ENCODE measurements at places on chromosomes 5 and 9.

DNA sequence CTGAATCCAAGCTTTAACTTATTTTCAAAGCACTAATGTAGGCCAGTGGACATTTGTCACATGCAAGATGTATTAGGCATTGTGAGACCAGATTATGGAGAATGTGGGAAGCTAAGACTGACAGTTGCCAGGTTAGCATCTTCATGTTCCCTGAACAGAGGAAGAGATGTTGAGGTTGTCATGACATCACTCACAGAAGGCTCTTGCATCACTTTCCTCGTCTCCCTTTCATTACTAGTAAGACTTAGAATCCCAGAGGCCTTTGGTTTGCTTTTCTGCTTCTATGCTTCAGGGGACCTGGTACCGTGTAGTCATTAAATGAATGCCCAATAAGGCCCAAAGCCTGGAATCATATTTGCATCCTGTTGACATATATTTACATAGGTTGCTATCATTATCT, 76.4 kb upstream of the RPS23 start:
- H3K4me3 ChIP-seq, result no peak overlapping the region
- no peak overlapping the region for H3K27ac ChIP-seq
- no peaks in the 10 kb centered on the region for H3K36me3 ChIP-seq
- H3K27me3 ChIP-seq, result peaks cover 17% of the 10 kb centered on the region

DNA sequence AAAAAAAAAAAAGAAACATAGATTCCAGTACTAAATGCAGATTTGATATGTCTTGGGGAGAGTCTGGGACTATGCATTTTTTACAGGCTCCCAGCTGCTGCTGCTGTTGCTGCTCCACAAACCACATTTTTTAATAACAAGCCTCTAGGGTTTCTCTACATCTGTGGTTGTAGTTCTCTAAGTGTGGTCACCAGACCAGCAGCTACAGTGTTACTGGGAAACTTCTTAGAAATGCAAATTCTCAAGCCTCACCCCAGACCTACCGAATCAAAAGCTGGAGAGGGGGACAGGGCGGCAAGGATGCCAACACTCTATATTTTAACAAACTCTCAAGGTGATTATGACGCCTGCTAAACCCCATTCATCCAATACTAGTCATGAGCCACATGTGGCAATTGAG, 293.4 kb upstream of the PTGER4 start:
- no peak for DNase-seq
- H3K27me3 ChIP-seq, result no peaks in the 10 kb centered on the region
- H3K36me3 ChIP-seq, result no peaks in the 10 kb centered on the region
- H3K27ac ChIP-seq, result no peak overlapping the region

- H3K36me3 ChIP-seq, result no peaks in the 10 kb centered on the region
- H3K4me1 ChIP-seq, result no peaks in the 10 kb centered on the region
- DNase-seq, result no peak
- H3K27ac ChIP-seq, result no peak overlapping the region
- no peak overlapping the region for H3K4me3 ChIP-seq
- peaks cover 11% of the 10 kb centered on the region for H3K27me3 ChIP-seq
Measured at GRCh38 chr5:77012601-77013000, 17.6 kb upstream of the AGGF1 start.

DNA sequence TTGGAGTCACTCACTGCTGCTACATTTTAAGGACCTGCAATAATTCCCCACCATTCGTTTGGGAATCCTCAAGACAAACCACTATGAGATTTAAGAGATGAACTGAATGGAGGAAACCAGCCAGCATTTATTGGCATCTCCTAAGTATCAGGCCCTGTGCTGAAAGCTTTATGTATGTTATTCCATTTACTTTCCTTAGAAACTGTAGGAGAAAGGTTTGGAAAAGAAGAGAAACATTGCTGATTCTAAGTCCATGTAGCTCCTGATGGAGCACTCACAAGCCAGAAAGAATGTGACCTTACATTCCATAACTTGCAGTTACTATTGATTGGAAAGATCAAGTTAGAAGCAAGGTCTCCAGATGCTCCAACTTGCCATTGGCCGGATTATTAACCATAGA, 267.4 kb downstream of the GAS1 start:
- peaks cover 25% of the 10 kb centered on the region for H3K4me1 ChIP-seq
- no peaks in the 10 kb centered on the region for H3K27me3 ChIP-seq
- no peak overlapping the region for H3K4me3 ChIP-seq

DNA sequence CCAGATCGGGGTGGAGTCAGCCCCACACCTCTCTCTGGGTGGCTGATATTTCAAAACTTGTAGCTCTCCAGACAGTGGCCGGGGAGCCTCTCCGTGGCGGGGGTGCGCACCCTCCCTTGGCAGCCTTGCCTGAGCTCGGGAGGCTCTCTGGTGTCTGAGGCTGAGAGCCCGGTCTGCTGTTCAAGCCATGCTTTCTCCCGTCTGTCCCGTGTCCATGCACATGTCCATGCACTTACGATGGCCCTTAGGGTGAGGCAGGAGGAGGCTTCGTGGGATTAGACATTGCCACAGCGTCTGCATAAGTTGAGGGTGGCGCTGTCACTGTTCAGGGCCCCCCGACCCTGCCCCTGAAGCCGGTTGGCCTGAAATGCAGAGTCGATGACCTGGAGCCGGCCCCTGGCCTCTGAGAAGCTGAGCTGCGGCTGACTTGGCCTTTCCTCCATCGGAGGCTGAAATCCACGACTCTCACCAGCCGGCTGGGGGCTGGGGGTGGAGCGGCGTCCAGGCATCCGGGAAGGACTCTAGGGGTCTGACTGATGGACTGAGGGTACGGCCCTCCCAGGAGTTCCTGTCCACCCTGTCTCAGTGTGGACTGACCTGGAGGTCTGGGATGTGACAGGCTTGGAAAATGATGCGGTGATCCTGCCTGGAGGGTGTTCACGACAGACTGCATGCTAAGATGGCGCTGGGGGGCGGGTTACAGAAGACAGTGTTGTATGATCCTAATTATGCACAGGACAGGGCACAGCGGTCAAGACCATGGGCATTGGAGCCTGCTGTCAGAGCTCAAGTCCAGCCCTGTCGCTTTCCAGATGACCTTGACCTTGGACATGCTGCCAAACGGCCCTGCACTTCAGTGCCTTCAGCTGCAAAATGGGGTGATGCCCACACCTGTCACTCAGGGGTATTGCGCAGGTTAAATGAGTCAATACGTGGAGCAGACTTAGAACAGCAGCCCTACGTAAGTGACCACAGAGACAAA, 18.3 kb upstream of the SLC2A6 start:
- peak; percentile 27 for DNase-seq
- no peak overlapping the region for H3K27ac ChIP-seq
- no peak overlapping the region for H3K4me3 ChIP-seq

DNA sequence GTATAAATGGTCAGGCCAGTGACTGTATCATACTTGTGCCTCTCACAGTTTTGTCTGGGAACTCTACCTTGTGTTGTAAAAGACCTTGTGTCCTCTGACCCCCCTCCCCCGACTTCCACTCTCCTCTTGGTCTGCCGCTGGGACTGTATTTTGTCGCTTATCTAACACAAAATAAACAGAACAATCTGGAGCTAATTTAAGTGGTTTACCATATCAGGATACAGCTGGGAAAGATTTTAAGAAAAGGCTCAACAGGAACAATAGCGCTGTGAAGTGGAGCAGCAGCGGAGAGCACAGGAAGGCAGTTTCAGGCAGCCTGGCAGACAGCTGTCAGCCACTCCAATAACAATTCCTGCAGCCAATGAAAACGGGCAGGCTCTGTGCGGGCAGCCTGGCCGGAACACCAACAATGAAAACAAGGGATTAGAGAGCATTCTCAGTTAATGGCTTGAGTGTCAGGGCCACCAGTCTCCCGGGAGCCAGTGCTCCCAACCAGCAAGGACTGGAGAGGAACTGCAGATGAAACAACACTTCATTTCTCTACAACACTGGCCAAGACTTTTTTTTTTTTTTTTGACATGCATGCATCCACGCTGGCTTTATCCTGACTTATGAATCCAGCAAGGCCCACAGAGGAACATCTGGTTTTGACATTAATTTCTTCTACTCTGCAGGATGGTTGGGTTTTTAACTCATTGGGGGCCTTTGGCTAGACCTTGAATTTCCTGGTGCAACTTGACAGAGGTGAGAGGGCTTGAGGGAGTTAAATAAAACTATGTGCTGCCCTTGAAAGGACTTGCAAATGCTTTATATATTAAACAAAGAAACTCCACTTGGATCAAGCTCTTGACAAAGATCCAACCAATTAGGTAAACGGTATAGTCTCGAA, 76.7 kb downstream of the ARSB start:
- peak; percentile 48 for DNase-seq
- H3K27ac ChIP-seq, result peak overlapping the region; percentile 93
- peak overlapping the region; percentile 78 for H3K4me3 ChIP-seq
- H3K4me1 ChIP-seq, result peaks cover 64% of the 10 kb centered on the region
- H3K36me3 ChIP-seq, result peaks cover 5% of the 10 kb centered on the region
- H3K27me3 ChIP-seq, result peaks cover 8% of the 10 kb centered on the region

DNA sequence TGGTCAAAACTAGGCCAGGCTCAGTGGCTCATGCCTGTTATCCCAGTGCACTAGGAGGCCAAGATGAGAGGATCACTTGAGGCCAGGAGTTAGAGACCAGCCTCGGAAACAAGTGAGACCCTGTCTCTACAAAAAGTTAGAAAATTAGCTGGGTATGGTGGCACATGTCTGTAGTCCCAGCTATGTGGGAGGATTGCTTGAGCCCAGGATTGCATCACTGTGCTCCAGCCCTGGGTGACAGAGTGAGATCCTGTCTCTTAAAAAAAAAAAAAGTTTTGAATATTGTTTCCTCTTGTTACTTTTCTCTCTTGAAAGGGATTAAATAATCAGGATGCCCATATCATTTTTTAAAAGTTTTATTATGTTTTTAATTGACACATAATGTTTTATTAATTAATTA, 7.6 kb downstream of the ARHGEF37 start:
- no peak for DNase-seq
- H3K27ac ChIP-seq, result no peak overlapping the region
- H3K27me3 ChIP-seq, result peaks cover 16% of the 10 kb centered on the region

GRCh38 chr5:40436535-40437237, 243.0 kb upstream of the PTGER4 start:
- no peak for DNase-seq
- no peak overlapping the region for H3K27ac ChIP-seq
- no peaks in the 10 kb centered on the region for H3K27me3 ChIP-seq
- no peak overlapping the region for H3K4me3 ChIP-seq
- H3K4me1 ChIP-seq, result no peaks in the 10 kb centered on the region
- no peaks in the 10 kb centered on the region for H3K36me3 ChIP-seq

DNA sequence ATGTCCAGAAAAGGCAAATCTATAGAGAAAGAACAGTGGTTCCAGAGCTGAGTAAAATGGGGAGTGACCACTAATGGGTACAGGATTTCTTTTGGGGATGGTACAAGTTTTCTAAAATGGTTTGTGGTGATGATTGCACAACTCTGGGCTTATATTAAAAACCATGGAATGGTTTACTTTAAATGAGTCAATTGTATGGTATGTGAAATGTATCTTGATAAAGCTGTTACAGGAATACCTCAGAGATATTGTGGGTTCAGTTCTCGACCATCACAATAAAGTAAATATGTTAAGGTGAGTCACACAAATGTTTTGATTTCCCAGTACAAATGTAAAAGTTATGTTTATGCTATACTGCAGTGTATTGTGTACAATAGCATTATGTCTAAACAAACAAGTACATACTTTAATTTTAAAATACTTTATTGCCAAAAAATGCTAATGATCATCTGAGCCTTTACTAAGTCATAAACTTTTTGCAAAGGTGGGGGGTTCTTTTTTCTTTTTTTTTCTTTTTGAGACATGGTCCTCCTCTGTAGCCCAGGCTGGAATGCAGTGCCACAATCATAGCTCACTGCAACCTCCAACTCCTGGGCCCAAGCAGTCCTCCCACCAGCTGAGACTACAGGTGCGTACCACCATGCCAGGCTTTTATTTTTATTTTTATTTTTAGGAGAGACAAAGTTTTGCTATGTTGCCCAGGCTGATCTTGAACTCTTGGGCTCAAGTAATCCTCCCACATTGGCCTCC, 65.9 kb downstream of the SHOC1 start:
- H3K27me3 ChIP-seq, result no peaks in the 10 kb centered on the region
- H3K4me3 ChIP-seq, result no peak overlapping the region
- H3K27ac ChIP-seq, result no peak overlapping the region
- peaks cover 27% of the 10 kb centered on the region for H3K36me3 ChIP-seq

DNA sequence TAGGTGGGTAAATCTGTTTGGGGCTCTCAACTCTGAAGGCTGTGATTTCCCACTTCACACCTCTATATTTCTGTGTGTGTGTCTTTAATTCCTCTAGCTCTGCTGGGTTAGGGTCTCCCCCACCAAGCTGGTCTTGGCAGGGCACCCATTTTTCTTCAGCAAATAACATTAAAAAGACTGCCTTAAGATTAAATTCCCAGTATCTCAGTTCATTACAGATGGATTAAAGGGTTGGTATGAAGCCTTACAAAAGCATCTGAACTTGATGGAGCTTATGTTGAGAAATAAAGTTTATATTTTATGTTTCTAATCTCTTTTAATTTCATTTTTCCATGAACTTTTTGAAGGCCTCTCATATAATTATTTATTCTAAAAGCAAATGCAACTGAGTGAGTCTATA, 11.7 kb downstream of the PCAT7 start:
- H3K4me3 ChIP-seq, result no peak overlapping the region
- no peaks in the 10 kb centered on the region for H3K4me1 ChIP-seq
- H3K27me3 ChIP-seq, result no peaks in the 10 kb centered on the region
- H3K36me3 ChIP-seq, result peaks cover 43% of the 10 kb centered on the region
- no peak overlapping the region for H3K27ac ChIP-seq
- DNase-seq, result no peak

GRCh38 chr5:148397968-148398595, 14.3 kb downstream of the FBXO38 start:
- H3K4me1 ChIP-seq, result peaks cover 16% of the 10 kb centered on the region
- no peak overlapping the region for H3K4me3 ChIP-seq
- H3K27ac ChIP-seq, result peak overlapping the region; percentile 71
- H3K27me3 ChIP-seq, result no peaks in the 10 kb centered on the region

GRCh38 chr5:16626696-16627264, 10.0 kb upstream of the RETREG1 start:
- H3K27me3 ChIP-seq, result peaks cover 17% of the 10 kb centered on the region
- H3K4me3 ChIP-seq, result no peak overlapping the region
- no peak for DNase-seq
- H3K4me1 ChIP-seq, result peaks cover 8% of the 10 kb centered on the region
- no peak overlapping the region for H3K27ac ChIP-seq

DNA sequence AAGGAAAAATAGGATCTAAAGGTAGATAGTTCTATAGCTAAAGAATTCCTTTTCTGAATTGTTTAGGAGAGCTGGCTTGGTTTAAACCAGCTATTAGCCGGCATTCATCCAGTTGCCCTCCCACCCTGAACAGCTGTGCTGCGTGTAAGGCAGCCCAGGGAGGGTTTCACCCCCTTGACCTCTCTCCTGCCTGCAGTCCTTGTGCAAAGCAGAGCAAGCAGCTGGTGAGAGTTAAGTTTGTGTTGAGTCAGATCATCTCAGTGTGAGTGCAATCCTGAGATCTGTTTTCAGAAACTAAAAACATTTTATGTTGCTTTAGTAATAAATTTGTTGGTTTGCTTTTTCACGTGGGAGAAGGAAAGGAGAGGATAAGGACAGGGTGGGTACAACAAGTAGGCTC, 13.0 kb downstream of the SLC25A25 start:
- H3K27me3 ChIP-seq, result peaks cover 5% of the 10 kb centered on the region
- DNase-seq, result peak; percentile 53
- H3K4me1 ChIP-seq, result peaks cover 56% of the 10 kb centered on the region
- peak overlapping the region; percentile 76 for H3K27ac ChIP-seq

DNA sequence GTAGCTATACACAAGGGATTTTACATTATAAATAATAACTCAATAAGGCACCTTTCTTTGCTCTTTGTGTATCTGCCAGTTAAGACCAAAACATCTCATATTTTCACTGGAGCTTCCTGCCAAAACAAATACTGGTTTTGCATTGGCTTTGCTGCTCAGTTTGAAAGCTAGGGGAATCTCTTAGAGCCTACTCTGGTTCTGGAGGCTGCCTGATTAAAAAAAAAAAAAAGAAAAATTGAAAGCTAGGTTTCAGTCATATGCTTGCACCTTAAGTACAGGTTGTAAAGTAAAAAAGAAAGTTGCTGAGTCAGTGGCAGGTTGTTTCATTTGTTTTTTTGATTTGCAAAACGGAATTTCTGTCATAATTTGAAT, 2.3 kb downstream of the DENND4C start:
- no peak overlapping the region for H3K4me3 ChIP-seq
- H3K27ac ChIP-seq, result no peak overlapping the region
- H3K4me1 ChIP-seq, result peaks cover 32% of the 10 kb centered on the region
